Activated T-helper 2 cell treated with anti-CD3 and anti-CD28 coated beads, Interferon-gamma antibody, Interleukin-2, Interleukin-4, amounts not matched to agents 10 μg/mL and 5 μg/mL and 100 μg/mL, durations not matched to agents 14 hours and 24 hours and 36 hours (primary cell): ENCODE measurements at places on chromosomes 1 and 21. TPM values are rescaled to one million over a fixed set of nuclear protein-coding genes. Genes with fewer than 3 reads are reported as not detected.

NUDT17 gene
- 2.6 and 3.4 TPM in 2 replicates for total RNA-seq

GLMP gene
- total RNA-seq, result 19.1 and 19.8 TPM in 2 replicates

GRCh38 chr1:36657826-36658225 is 175.1 kb upstream of the CSF3R start:
- H3K4me3 ChIP-seq, result no peak overlapping the region
- H3K27me3 ChIP-seq, result no peaks in the 10 kb centered on the region
- H3K36me3 ChIP-seq, result no peaks in the 10 kb centered on the region
- DNase-seq, result no peak

DNA sequence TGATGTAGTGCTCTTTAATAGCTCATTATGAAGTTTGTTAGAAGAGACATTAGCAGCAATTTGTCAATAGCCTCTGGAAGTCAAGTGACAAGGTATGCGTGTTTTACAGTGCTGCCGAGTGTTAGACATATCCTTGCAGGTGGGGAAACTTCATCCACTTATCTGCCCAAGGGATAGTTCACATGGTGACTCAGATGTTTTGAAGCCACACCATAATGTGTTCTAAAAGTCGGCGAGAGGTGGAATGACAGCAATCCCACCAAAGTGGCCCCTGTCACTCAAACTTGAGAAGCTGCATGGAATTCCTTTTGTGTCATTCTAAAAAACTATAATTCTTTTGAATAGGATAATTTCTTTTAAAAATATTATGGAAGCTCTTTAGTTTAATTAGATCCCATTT is 98.1 kb downstream of the RUNX1 start:
- H3K4me3 ChIP-seq, result no peak overlapping the region
- H3K4me1 ChIP-seq, result peaks cover 75% of the 10 kb centered on the region
- H3K27me3 ChIP-seq, result no peaks in the 10 kb centered on the region
- no peak for DNase-seq
- peaks cover 49% of the 10 kb centered on the region for H3K36me3 ChIP-seq

DNA sequence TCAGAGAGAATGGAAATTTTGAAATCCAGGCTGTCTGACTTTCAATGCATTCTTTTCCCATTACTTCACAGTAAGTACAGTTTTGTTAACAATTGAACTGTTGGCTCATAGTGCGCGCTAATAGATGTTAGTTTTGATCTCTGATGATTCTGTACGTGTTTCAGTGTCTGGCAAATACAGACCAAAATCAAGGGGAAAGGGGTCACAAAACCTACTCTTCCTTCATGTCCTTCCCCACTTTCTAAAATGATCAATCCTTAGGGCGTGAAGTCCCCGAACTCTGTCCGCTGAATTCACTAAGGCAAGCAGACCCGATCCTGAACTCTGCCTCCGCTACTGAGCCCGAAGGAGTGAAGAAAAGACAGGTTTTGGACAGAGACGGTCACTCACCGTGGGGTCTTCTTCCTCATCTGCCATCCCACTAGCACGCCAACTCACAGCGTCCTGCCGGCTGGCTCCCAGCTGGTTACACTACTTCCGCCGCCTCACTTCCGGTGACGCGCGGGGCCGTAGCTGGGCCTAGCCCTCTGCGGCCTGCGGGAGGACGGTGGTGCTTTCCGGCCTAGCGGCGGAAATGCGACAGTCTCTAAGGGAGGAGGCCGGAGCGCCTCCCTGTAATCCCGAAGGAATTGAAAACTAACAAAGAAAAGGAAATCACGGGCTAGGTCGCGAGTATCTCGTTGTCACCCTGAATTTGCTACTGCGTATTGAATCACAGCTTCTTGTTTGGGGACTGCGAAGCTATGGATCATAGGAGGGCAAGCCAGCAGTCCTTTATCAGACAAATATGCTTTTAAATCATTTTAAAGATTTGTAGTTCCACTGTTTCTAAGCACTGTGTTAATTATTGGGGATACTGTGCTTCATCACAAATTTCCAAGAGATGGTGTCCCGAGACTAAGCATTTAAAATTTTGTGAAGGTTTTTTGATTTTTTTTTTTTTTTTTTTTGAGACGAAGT is at the start of gene TAF13:
TSS of gene TAF13 (minus strand) at position 473 of the 960 bp plus-strand sequence. CDS start at position 417, 56 bp downstream.
- DNase-seq, result peak; percentile 83
- H3K4me1 ChIP-seq, result peaks cover 13% of the 10 kb centered on the region
- H3K36me3 ChIP-seq, result peaks cover 3% of the 10 kb centered on the region
- H3K27ac ChIP-seq, result peak within 1 kb of the TSS; percentile 88
- H3K4me3 ChIP-seq, result peak within 1 kb of the TSS; percentile 96

DNA sequence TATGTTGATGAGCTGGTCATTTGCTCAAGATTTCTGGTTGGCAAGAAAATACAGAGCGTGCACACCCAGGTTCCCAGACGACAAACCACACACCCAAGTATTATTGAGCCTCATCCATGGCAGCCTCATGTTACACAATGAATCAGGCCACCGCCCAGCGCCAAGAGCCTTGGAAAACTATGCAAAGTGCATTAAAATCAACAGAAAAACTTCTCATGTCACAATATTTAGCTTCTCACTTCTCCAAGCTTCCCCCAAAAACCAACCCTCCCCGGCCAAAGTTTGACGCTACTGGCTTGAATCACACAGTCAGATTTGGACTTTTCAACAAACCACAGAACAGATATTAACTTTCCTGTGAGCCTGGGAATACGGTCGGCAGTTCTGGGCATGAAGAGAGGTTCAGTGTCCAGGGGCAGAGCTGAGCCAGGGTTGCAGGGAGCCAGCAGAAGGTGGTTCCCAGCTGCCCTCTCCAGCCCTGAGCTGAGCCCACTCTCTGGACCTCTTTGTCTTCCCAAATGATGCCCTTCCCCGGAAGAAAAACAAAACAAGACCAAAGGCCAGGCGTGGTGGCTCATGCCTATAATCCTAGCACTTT is 71.1 kb downstream of the SETD4 start:
- H3K36me3 ChIP-seq, result no peaks in the 10 kb centered on the region
- no peaks in the 10 kb centered on the region for H3K4me1 ChIP-seq
- no peak overlapping the region for H3K4me3 ChIP-seq
- H3K27me3 ChIP-seq, result peaks cover 11% of the 10 kb centered on the region

- H3K27me3 ChIP-seq, result peaks cover 42% of the 10 kb centered on the region
- no peak overlapping the region for H3K27ac ChIP-seq
- no peak for DNase-seq
These were observed 19.7 kb upstream of the RNU1-4 start for GRCh38 chr1:16720351-16721223.

DNA sequence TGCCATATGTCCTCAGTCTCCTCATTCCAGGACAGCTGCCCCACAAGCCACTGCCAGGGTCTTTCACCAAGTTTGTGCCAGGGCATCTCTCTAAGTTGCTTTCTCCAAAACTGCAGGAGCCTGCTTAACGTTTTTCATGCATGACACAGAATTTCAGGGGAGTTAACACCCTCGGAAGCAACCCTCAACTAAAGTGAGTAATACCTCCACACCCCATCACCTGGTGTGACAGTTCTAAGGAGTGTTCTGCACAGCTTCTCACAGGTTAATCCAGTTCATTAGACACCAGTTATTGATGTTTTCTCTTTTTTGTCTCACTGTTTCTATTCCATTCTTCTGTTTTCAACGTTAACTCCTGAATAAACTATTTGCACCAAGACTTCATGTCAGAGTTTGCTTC is 115.0 kb downstream of the BACH1 start:
- H3K4me3 ChIP-seq, result no peak overlapping the region
- H3K27me3 ChIP-seq, result no peaks in the 10 kb centered on the region
- no peak overlapping the region for H3K27ac ChIP-seq
- H3K36me3 ChIP-seq, result no peaks in the 10 kb centered on the region
- DNase-seq, result no peak
- no peaks in the 10 kb centered on the region for H3K4me1 ChIP-seq

DNA sequence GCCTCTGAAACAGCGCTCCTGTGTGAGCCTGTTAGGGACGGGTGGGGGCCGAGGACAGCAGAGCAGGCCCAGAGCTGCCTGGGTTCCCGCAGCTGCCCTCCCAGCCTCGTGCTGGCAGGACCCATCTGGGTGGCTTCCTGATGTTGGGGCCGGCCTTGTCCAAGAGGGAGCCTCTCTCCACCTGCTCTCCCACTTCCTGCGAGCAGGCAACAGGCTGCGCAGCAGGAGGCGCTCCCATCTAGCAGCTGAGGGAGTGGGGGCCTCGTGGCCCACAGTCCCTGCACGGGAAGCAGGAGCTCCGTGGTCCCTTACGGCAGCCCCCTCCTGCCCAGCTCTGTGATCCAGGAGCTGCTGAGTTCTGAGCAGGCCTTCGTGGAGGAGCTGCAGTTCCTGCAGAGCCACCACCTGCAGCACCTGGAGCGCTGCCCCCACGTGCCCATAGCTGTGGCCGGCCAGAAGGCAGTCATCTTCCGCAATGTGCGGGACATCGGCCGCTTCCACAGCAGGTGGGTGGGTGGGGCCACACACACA is 68.0 kb downstream of the TRIM11 start:
- no peaks in the 10 kb centered on the region for H3K4me1 ChIP-seq
- H3K27me3 ChIP-seq, result no peaks in the 10 kb centered on the region
- no peak overlapping the region for H3K4me3 ChIP-seq
- peaks cover 4% of the 10 kb centered on the region for H3K36me3 ChIP-seq
- no peak for DNase-seq
